Stimulated activated CD4-positive, alpha-beta T cell treated with anti-CD3 and anti-CD28 coated beads, TNF-alpha, amount 100 ng/mL, for 4 hours (primary cell): ENCODE measurements at places on chromosomes 12 and 14.

GRCh38 chr12:111585690-111586089 lies 13.4 kb downstream of the ATXN2 start:
- no peak for DNase-seq

- no peak for DNase-seq
Observed at GRCh38 chr14:80988735-80989429, 33.5 kb downstream of the TSHR start.

DNA sequence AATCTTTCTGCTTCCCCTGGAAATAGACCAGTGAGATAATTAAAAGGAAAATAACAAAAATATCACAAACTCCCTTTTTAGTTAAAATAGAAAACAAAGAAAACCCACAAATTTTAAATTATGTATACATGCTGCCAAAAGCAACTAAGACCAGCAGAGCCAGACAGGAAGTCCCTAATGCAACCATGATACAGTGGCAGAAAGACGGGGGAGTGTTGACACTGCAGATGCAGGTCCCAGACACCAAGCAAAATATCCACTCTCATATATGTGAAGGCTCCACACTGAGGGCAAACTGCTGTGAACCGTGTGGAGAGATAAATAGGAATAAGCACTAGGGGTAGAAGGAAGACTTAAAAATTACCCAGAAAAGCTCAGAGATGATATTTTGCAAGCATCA lies 401.0 kb downstream of the BTG1 start:
- no peak for DNase-seq

DNA sequence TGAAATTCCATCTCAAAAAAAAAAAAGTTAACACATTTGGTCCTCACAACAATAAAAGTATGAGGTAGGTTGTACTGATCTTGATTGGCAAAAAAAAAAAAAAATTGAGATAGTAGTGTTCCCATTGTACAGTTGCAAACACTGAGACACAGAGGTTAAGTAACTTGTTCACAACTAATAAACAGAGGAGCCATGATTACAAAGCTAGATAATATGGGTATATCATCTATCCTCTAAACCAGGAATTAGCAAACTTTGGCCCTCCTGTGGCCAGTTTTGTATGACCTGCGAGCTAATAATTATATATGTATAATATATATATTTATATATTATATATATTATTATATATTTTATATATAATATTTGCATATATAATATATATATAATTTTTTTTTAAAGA lies 2.3 kb upstream of the PSME1 start:
- DNase-seq = no peak

GRCh38 chr14:89415159-89415558 lies 1.9 kb downstream of the FOXN3 start:
- DNase-seq = no peak
